Testis (tissue), 5 donors: ENCODE measurements at places on chromosomes 3 and 15. TPM values are rescaled to one million over a fixed set of nuclear protein-coding genes. Genes with fewer than 3 reads are reported as not detected.

GRCh38 chr3:129689036-129689435 is 82.6 kb upstream of the PLXND1 start:
- DNase-seq = no peak

DNA sequence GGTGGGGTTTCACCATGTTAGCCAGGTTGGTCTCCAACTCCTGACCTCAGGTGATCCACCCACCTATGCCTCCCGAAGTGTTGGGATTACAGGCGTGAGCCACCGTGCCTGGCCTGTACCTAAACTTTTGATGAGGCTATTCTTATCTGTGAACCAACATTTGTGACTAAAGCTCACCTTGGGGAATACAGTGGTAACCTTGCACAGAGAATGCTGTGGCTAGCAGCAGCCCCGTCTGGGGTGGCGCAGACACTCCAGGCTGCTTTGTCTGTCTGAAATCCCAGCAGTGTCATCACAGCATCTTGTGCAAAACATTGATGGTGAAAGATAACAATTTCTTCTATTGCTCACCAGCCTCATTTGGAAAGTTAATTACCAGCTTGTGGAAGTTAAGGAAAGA is 58.9 kb downstream of the CMTM8 start:
- no peak for DNase-seq

WDR49 gene
- total RNA-seq = 0.93 TPM

SLC9C1 gene
- 9.8 TPM for total RNA-seq

ZPLD1 gene
- 0.55 TPM for total RNA-seq

GRK7 gene
- not detected for total RNA-seq

- no peak for DNase-seq
These were observed 191.5 kb upstream of the SLC2A2 start for GRCh38 chr3:171218069-171218468.

DNA sequence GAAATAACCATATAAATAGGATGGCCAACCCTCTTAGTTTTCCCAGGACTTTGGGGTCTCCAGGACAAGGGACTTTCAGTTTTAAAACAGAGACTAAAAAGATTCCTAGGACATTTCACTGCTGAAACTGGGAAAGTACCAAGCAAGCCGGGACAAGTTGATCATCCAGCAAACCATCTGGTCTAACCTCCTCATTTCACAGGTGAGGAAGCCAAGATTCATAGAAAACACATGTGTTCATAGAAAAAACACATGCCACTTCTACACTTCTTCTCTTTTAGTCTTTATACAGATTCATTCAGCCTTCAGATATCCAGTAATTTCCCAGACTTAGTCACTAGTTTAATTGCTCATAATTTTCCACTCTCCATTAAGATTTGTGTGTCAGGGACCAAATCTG is 165.6 kb upstream of the CCDC54 start:
- DNase-seq = no peak

- DNase-seq = no peak
These were observed 13.8 kb upstream of the TEX264 start for GRCh38 chr3:51657234-51657633.

DNA sequence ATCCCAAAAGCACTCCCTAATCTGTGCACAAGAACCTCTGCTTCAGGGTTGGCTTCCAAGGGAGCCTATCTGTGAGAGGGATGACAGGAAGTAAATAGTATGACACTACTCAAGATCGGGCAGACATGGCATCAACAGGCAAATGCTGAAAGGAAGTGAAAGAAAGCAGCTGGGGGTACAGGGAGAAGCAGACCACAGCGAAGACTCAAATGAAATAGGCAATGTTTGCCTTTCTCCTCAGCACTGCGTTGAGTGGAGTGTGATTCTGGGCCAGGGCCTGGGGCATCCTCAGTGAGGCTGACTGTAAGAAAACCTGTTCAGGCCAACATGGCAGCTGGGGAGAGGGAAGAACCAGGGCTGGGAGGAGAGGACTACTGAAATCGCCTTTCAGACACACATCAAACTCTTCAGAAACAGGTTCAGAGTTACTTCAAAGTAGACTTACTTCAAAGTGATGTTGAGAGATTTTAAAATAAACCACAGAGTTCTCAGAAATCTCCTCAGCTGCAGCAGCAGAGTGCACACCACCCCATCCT is 96.6 kb downstream of the SLC9A9 start:
- no peak for DNase-seq

DNA sequence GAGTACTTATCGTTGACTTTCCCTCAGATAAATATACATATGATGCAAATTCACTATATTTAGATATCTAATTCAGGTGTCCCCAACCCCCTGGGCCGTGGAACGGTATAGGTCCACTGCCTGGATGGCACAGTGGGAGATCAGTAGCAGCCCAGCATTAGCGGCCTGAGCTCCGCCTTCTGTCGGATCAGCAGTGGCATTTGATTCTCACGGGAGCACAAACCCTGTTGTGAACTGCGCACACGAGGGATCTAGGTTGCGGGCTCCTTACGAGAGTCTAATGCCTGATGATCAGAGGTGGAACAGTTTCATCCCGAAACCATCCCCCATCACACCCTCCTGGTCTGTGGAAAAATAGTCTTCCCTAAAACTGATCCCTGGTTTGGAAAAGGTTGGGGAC is 6.9 kb downstream of the KNL1 start:
- no peak for DNase-seq

RETNLB gene
- not detected for total RNA-seq
